Activated CD4-positive, alpha-beta memory T cell treated with anti-CD3 and anti-CD28 coated beads for 36 hours (primary cell): ENCODE measurements at places on chromosomes 13 and 19.

DNA sequence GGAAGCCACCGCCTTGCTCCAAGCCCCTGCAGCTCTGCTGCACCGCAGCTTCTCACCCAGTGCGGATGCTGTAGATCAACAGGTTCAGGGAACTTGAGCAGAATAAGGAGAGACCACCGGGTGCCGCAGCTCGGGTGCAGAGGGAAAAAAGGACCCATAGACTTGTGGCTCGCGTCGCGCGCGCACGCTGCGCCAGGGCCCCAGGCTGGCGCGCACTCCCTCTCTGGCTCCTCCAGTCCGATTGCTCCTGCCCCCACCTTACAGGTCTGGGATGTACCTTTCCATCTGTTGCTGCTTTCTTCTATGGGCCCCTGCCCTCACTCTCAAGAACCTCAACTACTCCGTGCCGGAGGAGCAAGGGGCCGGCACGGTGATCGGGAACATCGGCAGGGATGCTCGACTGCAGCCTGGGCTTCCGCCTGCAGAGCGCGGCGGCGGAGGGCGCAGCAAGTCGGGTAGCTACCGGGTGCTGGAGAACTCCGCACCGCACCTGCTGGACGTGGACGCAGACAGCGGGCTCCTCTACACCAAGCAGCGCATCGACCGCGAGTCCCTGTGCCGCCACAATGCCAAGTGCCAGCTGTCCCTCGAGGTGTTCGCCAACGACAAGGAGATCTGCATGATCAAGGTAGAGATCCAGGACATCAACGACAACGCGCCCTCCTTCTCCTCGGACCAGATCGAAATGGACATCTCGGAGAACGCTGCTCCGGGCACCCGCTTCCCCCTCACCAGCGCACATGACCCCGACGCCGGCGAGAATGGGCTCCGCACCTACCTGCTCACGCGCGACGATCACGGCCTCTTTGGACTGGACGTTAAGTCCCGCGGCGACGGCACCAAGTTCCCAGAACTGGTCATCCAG lies 964 bp downstream of the PCDH17 start:
- DNase-seq = no peak

DNA sequence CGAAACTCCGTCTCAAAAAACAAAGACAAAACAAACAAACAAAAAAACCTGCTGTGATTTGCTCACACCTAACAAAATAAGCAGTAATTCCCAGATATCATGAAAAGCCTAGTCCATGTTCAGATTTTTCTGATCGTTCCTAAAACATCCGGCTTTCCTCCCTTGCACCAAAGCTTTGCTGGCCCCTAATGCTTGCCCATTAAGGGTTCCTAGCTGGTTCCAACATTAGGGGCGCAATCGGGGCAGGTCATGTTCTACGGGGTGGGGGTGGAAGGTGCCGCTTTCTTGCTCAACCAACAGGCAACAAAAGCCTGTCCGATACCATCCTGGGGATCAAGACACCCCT lies 25.5 kb upstream of the FXYD3 start:
- no peak for DNase-seq

GRCh38 chr19:42555801-42556200 lies 27.5 kb upstream of the CEACAM1 start:
- DNase-seq = no peak

GRCh38 chr19:19040417-19040816 lies 7.0 kb downstream of the ARMC6 start:
- DNase-seq = no peak
